ENCODE measurements at places on chromosomes 2 and 18.

GRCh38 chr2:223979730-223980396 is 22.6 kb downstream of the MRPL44 start:
- no peak for DNase-seq

DNA sequence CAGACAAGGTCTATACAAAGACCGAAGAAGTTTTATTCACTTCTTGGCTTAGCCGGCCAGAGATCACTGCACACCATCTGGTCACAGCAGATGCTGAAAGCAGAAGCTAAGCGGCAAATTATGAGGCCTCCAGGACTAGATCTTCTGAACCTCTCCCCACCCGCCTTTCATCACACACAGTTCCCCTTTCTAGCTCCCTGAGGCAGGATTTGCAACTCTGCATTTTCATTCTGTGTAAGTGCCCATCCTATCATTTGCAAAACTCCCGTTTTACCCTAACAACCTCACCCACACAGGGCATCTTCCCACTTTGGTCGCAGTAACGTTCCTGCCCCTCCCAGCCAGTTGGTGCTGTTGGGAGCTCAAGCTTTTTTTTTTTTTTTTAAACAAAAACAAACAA is 3.1 kb upstream of the MOB1A start:
- no peak for DNase-seq

DNA sequence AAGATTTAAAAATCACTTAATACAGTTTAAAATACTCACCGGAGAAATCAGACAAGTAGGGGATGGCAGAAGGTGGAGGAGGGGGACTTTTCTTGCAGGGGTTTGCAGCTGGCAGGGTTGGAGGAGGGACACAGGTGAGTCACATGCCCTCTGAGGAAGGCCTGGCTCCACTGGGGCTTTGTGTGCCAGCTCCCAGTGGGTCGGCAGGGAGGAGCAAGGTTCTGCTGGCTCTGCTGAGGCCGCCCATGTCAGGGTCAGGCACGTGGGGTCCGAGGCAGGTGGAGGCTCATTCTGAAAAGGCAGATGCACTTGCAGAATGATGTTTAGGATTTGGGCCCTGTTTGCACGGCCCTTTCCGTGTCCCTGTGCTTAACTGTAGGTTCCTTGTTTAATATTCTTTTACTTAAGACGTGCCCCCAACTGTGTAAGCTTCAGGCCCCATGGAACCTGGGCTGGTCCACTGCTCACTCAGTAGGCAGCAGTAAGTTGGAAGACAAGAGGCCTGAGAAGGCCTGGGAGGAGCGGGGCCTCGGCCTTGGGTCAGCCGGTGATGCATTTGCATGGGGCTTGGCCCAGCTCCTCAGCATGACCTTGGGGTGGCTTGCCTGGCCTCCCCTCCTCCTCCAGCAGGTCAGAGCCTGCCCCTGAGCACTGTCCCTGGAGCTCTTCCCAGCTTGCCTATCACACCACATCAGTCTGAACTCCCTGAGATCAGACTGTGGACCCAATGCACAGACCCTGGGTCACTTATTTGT is 141.0 kb downstream of the GLI2 start:
- DNase-seq = no peak

- DNase-seq = no peak
Observed at GRCh38 chr2:70982971-70983370, 4.5 kb downstream of the ANKRD53 start.

DNA sequence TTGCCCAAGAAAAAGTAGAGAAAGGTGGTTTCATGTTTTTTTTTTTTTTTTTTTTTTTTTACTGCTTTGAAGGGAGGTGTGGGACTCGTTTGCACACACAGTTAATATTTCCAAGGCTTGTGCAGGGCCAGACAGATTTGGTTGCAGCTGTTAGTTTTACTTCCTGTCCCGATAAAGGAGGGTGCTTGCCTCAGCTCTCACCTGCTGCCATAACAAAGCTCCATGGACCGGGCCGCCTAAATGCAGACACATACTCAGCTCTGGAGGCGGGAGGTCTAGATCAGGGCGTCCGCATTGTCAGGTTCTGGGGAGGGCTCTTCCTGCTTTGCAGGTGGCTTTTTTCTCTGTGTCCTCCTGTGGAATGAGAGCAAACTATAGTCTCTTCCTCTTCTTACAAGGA is 69.9 kb downstream of the ODC1 start:
- DNase-seq = no peak

- no peak for DNase-seq
Observed at GRCh38 chr2:180524499-180524898, 455.9 kb upstream of the UBE2E3 start.

- no peak for DNase-seq
Observed at GRCh38 chr2:236753606-236754270, 184.1 kb downstream of the ACKR3 start.

- no peak for DNase-seq
Observed at GRCh38 chr2:122469147-122469546, 713.7 kb downstream of the TSN start.

- no peak for DNase-seq
Observed at GRCh38 chr18:78074400-78075020, 824.9 kb downstream of the GALR1 start.

GRCh38 chr2:191869178-191869577 is 22.3 kb upstream of the CAVIN2 start:
- no peak for DNase-seq

- no peak for DNase-seq
Observed at GRCh38 chr2:100539221-100539620, 23.6 kb upstream of the PDCL3 start.

DNA sequence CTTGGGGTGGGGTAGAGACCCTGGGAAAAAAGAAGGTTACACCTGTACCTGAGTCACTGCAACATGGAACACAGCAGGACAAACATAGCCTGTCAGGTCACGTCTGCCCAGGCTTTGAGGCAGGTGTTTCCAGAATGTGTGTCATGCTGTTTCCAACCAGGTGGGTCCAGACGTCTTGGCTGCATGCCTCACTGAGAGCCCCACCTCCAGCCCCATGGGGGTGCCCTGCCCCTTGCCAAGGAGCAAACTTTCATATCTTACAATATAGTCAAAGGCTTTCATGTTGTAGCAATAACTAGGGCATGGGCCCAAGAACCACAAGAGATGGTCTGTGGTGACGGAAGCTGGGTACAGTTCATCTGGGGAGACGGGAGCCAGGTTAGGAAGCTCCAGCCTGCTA is 499.7 kb downstream of the BCL11A start:
- DNase-seq = no peak

DNA sequence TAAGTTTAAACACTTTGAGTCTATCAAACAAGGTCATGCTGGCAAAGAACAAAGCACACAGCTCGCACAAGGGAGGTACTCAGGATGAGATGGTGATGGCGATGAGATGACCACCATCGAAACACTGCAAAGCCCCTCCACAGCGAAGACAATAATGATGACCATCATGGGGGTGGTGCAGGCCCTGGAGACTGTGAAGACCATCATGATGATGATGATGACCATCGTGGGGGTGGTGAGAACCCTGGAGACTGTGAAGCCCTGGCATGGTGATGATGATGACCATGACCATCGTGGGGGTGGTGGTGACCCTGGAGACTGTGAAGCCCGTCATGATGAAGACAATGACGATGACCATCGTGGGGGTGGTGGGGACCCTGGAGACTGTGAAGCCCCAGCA is 81.6 kb upstream of the SALL3 start:
- DNase-seq = no peak

- DNase-seq = no peak
Observed at GRCh38 chr18:64851726-64852125, 702.8 kb upstream of the LINC00305 start.

GRCh38 chr2:127024769-127025358 is 82.1 kb downstream of the BIN1 start:
- DNase-seq = no peak

GRCh38 chr2:197308585-197308984 is 2.0 kb downstream of the ANKRD44 start:
- no peak for DNase-seq

GRCh38 chr2:166127217-166128155 is at the start of gene SCN1A:
Gene SCN1A (minus strand): TSS chr2:166128020. CDS start chr2:166073621, 54,399 bp downstream.
- DNase-seq = no peak

- DNase-seq = no peak
Observed at GRCh38 chr18:67376372-67376771, 140.1 kb downstream of the DSEL start.

GRCh38 chr2:105076121-105076520 is 38.3 kb downstream of the MRPS9 start:
- DNase-seq = no peak

- no peak for DNase-seq
Observed at GRCh38 chr2:1598041-1598710, 146.1 kb downstream of the PXDN start.

- DNase-seq = no peak
Observed at GRCh38 chr2:233486778-233487552, 79.6 kb downstream of the USP40 start.

GRCh38 chr2:159078443-159078842 is 110.0 kb downstream of the TANC1 start:
- DNase-seq = no peak

GRCh38 chr2:6309415-6310255 is 556.1 kb downstream of the CMPK2 start:
- no peak for DNase-seq

DNA sequence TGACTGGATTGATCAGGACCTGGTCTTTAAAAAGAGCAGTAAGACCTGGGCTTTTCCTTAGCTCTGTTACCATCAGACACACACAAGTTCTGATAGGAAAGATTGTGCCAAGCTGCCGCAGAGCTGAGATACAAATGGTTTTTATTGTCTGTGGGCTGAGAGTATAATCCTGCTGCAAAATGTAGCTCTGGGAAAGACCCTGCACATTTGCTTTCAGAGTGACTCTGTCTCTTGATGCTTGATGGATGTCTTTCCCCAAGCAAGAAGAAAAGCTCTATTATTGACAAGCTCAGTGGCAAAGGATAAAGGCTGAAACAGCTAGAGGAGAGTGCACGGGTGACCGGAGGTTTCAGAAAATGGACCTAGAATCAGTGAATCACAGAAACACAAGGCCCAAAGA is 95.3 kb upstream of the PARD3B start:
- no peak for DNase-seq

DNA sequence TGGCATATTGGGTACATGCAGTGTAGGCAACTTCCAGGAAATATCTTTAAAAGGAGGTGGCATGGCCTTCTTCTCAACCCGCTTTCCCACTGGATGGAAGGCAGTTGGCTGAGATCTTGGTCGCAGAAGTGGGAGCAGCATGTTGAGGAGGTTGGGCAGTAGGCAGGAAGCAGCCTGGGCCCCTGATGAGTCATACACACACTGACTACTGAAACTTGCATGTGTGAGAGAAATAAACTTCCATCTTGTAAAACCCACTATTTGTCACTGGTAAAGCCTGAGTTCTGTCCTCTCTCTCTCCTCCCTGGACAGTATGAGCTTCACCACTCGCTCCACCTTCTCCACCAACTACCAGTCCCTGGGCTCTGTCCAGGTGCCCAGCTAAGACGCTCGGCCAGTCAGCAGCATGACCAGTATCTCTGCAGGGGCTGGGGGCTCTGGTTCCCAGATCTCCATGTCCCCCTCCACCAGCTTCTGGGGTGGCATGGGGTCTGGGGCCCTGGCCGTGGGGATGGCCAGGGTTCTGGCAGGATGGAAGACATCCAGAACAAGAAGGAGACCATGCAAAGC is 233.8 kb upstream of the SPRED2 start:
- DNase-seq = no peak

GRCh38 chr18:6994771-6995430 is 122.7 kb downstream of the LAMA1 start:
- DNase-seq = no peak

- DNase-seq = no peak
Observed at GRCh38 chr2:119464981-119465380, 33.3 kb downstream of the TMEM37 start.

All from stimulated activated CD4-positive, alpha-beta T cell treated with anti-CD3 and anti-CD28 coated beads, Interleukin-1b, Interleukin-23, amount 100 ng/mL, for 4 hours (primary cell).